KBM-7 (cell line): ENCODE measurements at places on chromosomes 3 and 15.

GRCh38 chr3:197031315-197032285 lies 2.0 kb upstream of the MELTF start:
- peak; percentile 83 for DNase-seq

- no peak for DNase-seq
Measured at GRCh38 chr15:60390871-60391501, 6.8 kb downstream of the ANXA2 start.

DNA sequence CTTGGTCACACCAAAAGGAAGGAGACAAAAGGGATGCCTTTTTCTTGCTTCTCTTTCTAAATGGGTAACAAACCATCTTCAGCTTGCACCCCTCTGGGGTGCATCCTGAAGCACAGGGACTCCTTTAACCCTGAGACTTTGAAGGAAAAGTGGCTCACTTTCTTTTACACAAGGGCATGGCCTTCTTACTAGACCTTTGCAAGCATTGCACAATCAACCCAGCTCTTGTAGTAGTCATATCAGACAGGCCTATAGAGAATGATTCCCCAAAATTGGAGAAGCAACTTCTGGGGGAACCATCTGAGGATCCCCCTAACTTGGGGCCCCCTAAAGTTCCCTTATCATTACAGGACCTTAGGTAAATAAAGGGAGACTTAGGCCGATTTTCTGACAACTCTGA lies 56.1 kb upstream of the GK5 start:
- no peak for DNase-seq

- no peak for DNase-seq
Measured at GRCh38 chr3:71931922-71932321, 147.0 kb upstream of the PROK2 start.

DNA sequence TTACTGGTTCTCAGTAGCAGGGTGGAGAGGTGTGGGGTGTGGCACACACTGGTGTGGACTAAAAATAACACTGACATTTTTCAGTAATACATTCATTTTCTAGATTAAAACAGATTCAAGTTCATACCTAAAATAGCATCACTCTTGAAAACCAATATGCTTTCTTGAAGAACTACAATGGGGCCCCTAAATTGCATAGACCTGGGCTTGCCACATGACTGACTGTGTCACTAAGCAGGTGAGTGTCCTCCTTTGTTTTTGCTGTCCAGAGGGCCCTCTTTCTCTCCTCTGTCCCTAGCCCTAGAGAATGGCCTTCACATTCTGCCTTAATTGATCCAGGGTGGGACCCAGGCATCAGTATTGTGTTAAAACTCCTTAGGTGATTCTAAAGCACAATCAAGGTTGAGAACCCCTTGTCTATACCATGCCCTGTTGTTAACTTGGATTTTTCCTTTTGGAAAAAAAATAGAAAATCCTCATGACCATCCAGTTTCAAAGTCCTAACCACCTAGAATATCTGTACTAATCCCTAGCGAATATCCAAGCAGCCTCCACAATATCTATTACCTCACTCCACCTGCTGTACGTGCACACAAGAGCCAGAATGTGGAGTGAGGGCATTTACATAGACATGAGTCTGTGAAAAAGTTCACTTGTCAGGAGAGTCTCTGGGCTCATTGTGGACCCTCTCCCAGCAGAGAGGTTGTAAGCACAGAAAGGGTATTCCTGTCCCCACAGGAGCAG lies 18.7 kb upstream of the TMEM41A start:
- DNase-seq = no peak

DNA sequence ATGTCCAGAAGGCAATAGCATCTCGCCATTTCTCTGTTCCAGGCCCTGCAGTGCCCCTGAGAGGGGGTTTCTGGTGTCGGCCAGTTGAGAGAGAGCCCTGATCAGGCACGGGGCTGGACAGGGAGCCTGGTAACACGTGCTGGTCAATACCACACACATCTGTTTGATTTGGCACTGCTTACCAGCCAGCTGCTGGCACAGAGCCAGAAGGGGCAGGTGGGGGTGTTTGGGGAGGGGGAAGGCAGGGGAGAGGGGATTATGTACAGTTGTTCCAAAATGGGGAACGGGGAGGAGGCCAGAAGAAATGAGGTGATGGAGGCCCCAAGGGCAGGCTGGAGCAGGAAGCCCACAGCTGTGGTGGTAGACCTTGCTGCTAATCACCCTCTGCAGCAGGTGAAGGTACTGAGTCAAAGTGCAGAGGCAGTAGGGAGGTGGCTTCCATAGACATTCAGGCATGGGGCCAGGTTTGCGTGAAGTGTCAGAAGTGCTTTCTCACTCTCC lies 153.5 kb upstream of the LPP start:
- DNase-seq = no peak

GRCh38 chr3:33775363-33775762 lies 23.1 kb upstream of the PDCD6IP start:
- no peak for DNase-seq

- no peak for DNase-seq
Measured at GRCh38 chr3:151795276-151795675, 18.6 kb upstream of the AADAC start.
